ENCODE measurements at places on chromosomes 11 and 22.

GRCh38 chr11:101008961-101009689 is 120.5 kb downstream of the PGR start:
- no peak overlapping the region for H3K4me3 ChIP-seq
- DNase-seq, result no peak
- no peaks in the 10 kb centered on the region for H3K27me3 ChIP-seq
- no peak overlapping the region for H3K27ac ChIP-seq
- H3K36me3 ChIP-seq, result no peaks in the 10 kb centered on the region
- H3K4me1 ChIP-seq, result no peaks in the 10 kb centered on the region

DNA sequence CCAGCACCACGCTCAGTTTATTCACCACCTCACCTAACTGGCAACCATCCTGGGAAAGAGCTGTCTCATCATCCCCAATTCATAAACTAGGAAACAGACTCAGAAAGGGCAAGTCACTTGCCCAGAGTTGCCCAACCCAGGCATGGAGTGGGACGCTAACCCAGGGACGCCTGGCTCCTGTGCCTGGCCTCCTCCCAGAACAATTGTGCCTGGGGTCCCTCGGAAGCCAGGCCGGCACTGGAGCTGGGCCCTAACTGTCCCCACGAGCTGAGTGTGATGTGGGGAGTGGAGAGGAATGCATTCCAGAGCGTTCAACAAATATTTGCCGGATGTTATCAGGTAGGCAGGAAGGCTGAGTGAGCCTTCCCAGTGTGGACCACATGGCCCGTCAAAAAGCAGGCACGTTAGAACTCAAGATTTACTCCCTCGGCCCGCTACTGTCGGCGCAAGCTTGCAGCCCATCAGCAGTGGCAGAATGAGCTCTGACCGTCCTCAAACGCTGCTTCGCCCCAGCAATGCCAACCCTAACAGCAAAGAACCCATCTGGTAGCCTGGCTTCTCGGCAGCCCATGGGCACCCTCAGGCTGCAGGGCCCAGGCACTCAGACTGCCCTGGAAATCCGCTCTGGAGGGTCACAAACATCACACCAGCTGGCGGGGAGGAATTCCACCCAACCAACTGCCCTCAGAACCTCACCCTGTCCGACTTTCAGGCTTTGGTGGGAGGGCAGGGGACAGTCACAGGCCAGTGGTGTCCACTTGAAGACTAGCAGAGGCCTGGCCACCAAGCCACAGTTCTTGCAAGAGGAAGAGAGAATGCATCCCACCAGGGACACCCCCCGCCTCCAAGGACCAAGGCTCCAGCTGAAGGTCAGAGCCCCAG is 35.6 kb downstream of the MYH9 start:
- H3K4me3 ChIP-seq, result no peak overlapping the region
- H3K27me3 ChIP-seq, result no peaks in the 10 kb centered on the region
- no peaks in the 10 kb centered on the region for H3K36me3 ChIP-seq
- H3K4me1 ChIP-seq, result peaks cover 43% of the 10 kb centered on the region
- DNase-seq, result no peak

- H3K4me3 ChIP-seq, result no peak overlapping the region
- H3K27me3 ChIP-seq, result no peaks in the 10 kb centered on the region
- H3K36me3 ChIP-seq, result no peaks in the 10 kb centered on the region
- no peak for DNase-seq
Observed at GRCh38 chr22:36079041-36079440, 50.4 kb upstream of the RBFOX2 start.

DNA sequence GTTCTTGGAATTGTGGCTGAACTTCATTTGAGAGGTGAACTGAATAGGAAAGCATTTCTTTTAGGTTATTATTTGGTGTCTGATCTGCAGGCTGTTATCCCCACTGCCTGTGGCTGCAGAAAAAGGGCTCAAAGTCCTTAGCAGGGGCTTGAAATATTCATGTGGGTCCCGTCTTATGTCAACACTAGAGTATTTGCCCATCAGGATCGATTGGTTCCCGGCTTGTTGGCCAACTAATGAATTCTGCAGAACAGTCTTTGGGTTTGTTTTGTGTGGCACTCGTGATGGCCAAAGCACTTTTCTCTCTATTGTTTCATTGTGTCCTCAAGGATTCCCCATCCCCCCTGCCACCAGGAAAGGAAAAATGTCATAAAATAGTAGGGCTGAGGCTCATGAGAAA is 211.9 kb downstream of the MYO18B start:
- H3K27ac ChIP-seq, result no peak overlapping the region
- no peaks in the 10 kb centered on the region for H3K36me3 ChIP-seq
- H3K4me1 ChIP-seq, result no peaks in the 10 kb centered on the region
- H3K27me3 ChIP-seq, result no peaks in the 10 kb centered on the region

DNA sequence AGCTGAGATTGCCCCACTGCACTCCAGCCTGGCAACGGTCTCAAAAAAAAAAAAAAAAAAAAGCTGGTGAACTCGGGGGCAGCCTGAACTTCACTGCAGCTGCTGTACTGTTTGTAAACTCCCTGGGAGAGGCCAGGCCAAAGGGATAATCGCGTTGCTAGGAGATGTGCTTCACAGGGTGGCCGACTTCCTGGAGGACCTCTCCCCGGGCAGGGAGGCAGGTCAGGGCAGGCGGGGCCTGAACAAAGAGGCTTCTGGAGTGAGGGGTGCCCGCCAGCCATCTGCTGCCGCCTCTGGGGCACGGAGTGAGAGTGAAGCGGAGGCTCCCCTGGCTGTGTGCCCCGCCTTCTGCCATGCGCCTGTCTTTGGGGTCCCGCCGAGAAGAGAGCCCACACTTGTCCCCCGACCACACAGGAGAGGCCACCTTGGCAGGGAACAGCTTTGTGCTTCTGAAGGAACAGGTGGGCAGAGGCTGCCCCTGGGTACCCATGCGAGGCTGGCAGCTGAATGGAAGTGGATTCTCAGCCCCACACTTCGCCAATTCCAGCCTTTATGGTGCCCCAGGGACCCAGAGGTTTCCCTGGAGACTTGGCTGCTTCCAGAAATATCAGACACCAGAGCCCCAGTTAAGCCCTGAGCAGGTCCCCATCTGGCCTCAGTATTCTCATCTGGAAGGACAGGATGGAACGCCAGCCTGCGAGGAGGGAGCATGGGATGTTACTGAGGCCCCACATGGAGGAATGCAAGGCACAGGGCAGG is 29.6 kb downstream of the TMEM184B start:
- DNase-seq, result no peak
- H3K4me3 ChIP-seq, result no peak overlapping the region
- H3K36me3 ChIP-seq, result peaks cover 38% of the 10 kb centered on the region
- H3K4me1 ChIP-seq, result peaks cover 40% of the 10 kb centered on the region
- H3K27ac ChIP-seq, result no peak overlapping the region

Data from thyroid gland (tissue), 4 donors.